IMR-90 (cell line): ENCODE measurements at places on chromosomes 13 and 19. TPM values are rescaled to one million over a fixed set of nuclear protein-coding genes. Genes with fewer than 3 reads are reported as not detected.

DNA sequence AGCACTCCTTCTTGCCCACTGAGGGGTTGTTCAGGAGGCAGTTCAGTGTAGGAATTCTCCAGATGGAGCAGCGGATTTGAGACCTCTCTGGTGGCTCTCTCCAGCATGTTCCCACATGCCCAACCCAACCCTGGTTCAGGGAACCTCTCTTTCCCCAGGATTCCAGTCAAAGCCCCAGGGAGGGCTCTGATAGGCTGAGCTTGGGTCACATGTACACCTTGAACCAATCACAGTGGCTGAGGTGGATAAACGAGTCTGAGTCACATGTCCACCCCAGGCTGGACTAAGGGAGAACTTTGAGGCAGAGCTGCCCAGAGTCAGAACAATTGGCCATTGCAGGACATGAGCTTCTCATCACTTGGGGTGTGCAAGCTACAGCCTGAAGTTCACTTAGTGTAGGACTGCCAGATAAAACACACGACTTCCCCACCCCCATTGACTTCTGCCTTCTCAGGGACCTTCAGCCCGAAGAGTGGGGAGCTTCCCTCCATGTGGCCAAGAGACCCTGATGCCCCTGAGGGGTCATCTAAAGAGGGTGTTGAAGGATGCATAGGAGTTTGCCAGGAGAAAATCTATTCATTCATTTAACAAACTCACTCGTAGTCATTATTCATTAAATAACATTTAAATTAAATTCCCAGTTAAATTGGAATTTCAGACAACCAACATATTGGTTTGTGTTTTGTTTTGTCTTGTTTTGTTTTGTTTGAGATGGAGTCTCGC lies 4.0 kb upstream of the MAST3 start:
- DNase-seq, result peak; percentile 20

- DNase-seq, result peak; percentile 0
These were observed 1395.8 kb downstream of the SLITRK5 start for GRCh38 chr13:89066868-89067466.

DNA sequence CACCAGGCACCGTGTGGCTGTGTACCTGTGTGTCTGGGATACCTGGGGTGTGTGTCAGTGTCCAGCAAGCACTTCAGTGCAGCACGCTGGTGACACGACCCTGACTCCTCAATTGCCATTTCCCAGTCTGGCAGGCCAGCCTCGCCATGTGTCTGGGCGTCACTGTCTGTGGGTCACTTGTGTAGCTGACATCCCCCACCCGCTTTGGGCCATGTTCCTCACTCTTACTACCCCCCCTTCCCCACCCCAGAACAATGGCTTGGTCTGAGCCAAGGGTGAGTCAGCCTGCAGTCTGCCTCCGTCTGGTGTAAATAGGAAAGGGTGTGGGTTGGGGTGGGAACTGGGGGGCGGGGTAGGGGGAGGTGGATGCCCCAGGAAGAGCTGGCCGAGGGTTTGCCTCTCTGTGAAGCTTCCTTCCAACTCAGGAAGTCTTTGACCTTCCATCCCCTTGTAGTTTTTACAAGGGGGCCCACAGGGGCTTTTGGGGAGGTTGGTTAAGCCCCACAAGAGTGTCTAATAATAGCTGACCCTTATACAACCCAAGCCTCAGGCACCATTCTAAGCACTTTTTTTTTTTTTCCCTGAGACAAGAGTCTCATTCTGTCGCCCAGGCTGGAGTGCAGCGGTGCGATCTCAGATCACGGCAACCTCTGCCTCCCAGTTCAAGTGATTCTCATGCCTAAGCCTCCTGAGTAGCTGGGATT lies 17.6 kb downstream of the NOVA2 start:
- peak; percentile 7 for DNase-seq

GRCh38 chr13:66520511-66521355 lies 709.4 kb downstream of the PCDH9 start:
- no peak for DNase-seq

The RFPL4A gene
- total RNA-seq, result not detected in 2 replicates

The KLF1 gene
- total RNA-seq, result not detected in 2 replicates

- DNase-seq, result no peak
These were observed 885.2 kb upstream of the SLITRK6 start for GRCh38 chr13:86684402-86684801.

- DNase-seq, result peak; percentile 63
These were observed 611.4 kb downstream of the PCDH9 start for GRCh38 chr13:66618702-66619101.

DNA sequence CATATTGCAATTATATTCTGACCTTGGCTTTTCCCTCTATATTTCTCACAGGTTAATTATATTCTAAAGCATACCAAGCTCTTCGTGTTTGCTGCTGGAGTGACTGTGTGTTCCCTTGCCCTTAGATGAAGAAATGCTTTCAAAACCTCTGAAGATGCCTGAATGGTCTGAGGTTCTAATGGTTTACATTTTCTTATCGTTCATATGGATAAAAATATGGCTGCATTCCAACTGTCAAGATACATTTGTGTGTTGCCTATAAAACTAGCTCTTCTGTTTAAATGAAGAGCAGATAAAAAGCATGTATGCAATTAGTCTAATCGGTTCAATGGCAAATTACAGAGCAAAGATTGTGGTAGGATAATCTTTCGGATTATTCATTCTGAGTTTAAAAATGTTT lies 68.4 kb upstream of the ANKRD10 start:
- DNase-seq, result no peak
